Caki2 (cell line): ENCODE measurements at places on chromosomes 4 and X. TPM values are rescaled to one million over a fixed set of nuclear protein-coding genes. Genes with fewer than 3 reads are reported as not detected.

GRCh38 chr4:15163284-15163645, 161.0 kb downstream of the CPEB2 start:
- no peak for DNase-seq

DNA sequence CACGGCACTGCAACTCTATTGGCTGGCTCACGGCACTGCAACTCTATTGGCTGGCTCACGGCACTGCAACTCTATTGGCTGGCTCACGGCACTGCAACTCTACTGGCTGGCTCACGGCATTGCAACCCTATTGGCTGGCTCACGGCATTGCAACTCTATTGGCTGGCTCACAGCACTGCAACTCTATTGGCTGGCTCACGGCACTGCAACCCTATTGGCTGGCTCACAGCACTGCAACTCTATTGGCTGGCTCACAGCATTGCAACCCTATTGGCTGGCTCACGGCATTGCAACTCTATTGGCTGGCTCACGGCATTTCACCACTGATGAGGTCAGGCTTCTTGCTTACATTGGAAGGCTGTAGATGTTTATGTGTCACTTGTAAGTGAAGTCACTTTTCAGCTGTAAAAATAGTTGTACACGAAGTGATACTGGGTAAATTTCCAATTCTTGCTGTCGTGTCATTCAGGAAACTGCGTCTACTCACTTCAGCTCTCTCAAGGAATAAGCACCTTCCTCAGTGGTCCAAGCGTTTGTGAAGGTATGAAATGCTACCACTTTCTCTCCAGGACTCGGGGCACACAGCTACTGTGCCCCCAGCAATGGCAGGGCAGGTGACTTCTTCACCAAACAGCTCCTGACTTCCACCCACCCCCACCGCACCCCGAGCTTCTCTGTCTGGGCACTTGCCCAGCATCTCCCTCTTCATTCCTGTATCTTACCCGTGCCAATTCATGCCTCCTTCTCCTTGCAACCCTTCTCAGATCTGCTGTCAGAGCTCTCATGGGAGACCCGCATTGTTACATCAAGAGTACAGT, 141.3 kb downstream of the AFAP1 start:
- peak; percentile 10 for DNase-seq

DNA sequence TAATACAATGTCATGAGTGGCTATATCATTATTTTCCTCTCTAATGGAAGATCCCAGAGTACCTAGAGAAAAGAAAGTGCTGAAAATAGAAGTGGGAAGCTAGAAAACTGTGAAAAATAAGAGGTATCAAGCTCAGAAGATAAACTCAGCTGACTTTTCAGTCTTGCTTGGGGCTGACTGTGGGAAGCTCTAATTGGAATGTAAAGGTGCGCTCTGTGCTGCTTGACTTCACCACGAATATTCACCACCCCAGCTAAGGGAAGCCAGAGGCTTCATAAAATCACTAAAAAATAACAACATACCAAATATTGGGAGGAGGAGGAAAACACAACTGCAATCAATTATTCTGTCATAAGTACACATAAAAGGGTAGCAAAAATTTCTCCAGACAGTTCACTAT, 25.1 kb downstream of the NDST3 start:
- DNase-seq = no peak

- DNase-seq = no peak
Measured at GRCh38 chr4:62952366-62952765, 1456.9 kb downstream of the TECRL start.

GRCh38 chrX:105738162-105738561, 84.2 kb upstream of the NRK start:
- DNase-seq = no peak

GRCh38 chr4:76589402-76589801, 154.4 kb downstream of the SHROOM3 start:
- DNase-seq = peak; percentile 61

GRCh38 chr4:69689599-69689998, 36.6 kb upstream of the UGT2A1 start:
- DNase-seq = peak; percentile 12

GRCh38 chr4:19941434-19941833, 310.3 kb upstream of the SLIT2 start:
- no peak for DNase-seq

DNA sequence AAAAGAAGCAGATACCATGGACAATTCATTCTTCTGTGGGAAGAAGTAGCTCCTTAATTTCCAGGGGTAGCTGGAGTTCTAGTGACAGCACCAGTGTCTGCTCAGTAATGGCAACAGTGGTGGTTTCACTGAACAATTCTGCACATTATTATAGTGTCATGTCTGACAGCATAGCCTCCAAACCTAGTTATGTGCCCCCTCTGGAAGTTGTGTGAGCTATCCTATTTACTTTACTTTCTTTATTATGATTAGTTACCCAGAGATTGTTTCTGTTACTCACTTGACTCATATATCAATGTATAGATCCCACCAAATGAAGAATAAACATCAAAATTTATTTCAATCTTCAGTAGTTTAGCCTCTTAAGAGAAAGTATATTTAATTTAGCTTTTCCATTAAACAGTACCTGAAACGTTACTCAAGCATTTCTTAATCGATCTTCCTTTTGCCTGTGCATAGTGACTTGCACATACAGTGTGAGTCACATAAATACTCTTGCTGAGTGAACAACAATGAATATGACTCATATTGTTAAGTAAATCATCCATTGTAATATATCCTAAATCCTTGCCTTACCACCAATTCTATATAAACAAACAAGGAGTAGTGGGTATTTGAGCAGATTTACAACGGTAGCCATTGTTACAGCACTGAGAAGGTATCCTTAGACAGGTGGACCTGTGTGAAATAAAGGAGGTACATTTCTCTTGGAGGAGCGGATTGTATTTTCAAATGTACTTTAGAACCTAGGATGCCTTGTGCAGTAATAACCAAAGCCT, 534.7 kb downstream of the ANKRD50 start:
- DNase-seq = peak; percentile 66

GRCh38 chrX:119655125-119655524, 37.8 kb downstream of the SEPTIN6 start:
- no peak for DNase-seq

- DNase-seq = no peak
Measured at GRCh38 chr4:88908003-88908402, 149.0 kb downstream of the FAM13A start.

- DNase-seq = no peak
Measured at GRCh38 chr4:41509451-41509866, 28.5 kb upstream of the LIMCH1 start.

GRCh38 chr4:8010618-8011017, 71.0 kb upstream of the AFAP1 start:
- DNase-seq = peak; percentile 41

DNA sequence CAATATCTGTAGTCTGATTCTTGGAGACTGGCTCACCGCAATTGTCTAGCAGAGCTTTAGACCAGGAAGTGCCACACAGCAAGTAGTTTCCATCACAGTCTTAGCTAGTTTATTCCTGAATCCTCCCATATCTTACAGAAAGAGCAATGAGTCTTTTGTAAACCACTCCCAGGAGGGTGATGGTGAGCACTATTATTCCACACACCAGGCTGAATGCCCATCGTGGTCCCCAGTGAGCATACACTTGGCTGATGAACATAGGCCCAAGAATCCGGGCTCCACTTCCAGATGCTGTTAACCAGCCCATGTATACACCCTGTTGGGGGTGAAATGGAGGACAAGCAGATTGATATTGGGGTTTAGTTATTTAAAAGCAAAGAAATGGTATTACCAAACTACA, 39.8 kb downstream of the PLK4 start:
- no peak for DNase-seq

GRCh38 chrX:149069899-149070298, 435.2 kb downstream of the IDS start:
- DNase-seq = no peak

DNA sequence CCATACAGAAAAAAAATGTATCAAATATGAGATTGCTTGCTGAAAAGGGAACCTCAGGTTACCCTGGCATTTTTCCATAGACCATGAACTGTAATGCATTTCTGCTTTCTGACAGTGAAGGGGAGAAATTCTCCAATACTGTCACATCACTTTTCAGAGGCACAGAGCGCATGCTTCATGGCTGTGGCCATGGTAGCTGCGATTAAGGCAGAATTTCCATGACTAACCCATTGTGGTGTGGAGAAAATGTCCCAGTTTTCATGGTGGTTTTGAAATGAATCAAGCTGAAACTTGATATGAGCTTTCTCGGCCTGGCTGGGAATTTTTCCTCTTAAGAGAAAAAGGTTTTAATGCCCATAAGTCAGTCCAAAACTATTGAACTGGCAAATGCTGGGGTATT, 39.5 kb upstream of the MAP3K15 start:
- no peak for DNase-seq

- DNase-seq = no peak
Measured at GRCh38 chr4:4810092-4810774, 49.2 kb upstream of the MSX1 start.

Gene DUX4
- not detected in 2 replicates for total RNA-seq

Gene HTN3
- not detected in 2 replicates for total RNA-seq

Gene ELF4
- total RNA-seq = 12.5 and 16.0 TPM in 2 replicates

Gene TRPC3
- 0.98 TPM in 1 of 2 replicates, not detected in the other for total RNA-seq

Gene PAGE2B
- total RNA-seq = not detected in 2 replicates
